ENCODE measurements at places on chromosomes 13 and 19. TPM values are rescaled to one million over a fixed set of nuclear protein-coding genes. Genes with fewer than 3 reads are reported as not detected.

The BSG gene
- total RNA-seq: 246 TPM

- H3K4me1 ChIP-seq: no peaks in the 10 kb centered on the region
- no peak overlapping the region for H3K27ac ChIP-seq
- no peak overlapping the region for H3K4me3 ChIP-seq
- H3K27me3 ChIP-seq: no peaks in the 10 kb centered on the region
These were observed 31.6 kb upstream of the POP4 start for GRCh38 chr19:29574510-29574909.

DNA sequence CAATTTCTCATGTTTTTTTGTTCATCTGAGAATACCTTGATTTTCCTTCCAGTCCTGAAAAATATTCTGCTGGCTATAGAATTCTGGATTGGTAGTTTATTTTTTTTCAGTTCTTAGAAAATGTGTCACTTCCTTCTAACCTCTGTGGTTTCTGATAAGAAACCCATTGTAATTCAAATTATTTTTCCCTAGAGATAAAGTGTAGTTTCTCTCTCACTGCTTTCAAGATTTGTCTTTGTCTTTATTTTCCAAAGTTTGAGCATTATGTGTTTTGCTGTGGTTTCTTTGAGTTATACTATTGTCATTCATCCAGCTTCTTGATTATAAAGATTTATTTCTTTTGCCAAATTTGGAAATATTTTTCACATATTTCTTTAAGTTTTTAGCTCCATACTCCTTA is 324.0 kb upstream of the SPRY2 start:
- H3K36me3 ChIP-seq: no peaks in the 10 kb centered on the region
- H3K4me1 ChIP-seq: no peaks in the 10 kb centered on the region
- H3K27ac ChIP-seq: no peak overlapping the region

- no peak overlapping the region for H3K27ac ChIP-seq
- no peaks in the 10 kb centered on the region for H3K4me1 ChIP-seq
- no peaks in the 10 kb centered on the region for H3K27me3 ChIP-seq
- H3K36me3 ChIP-seq: no peaks in the 10 kb centered on the region
These were observed 271.3 kb downstream of the PCDH20 start for GRCh38 chr13:61144301-61144700.

DNA sequence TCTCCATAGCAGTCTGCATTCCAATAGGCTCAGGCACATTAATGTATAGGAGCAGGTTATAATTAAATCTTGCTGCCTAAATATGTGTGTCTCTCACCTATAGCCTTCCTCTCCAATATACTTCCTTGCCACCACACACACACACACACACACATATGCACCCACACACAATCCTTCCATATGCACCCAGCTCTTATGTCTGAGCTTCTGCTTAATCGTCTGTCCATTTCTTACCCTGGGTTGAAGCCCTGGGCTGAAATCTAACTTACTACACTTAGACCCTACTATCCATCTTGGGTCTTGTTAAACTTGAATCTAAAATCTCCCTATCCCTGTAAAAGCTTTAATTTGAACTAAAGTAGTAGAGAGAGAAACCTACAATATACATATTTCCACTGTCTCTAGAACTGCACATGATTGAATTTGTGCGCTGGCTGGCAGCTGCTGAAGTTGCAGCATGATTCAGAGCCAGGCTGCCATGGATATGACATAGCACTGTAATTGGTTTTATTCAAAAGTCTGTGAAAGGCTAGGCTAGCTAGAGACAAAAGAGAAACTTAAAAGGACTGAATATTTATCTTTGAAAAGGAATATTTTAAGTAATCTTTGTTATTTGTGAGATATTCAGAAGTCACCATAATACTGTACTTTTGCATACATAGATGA is 25.7 kb upstream of the FREM2 start:
- peak; percentile 38 for DNase-seq
- H3K4me1 ChIP-seq: no peaks in the 10 kb centered on the region
- H3K27me3 ChIP-seq: no peaks in the 10 kb centered on the region
- H3K4me3 ChIP-seq: no peak overlapping the region
- no peak overlapping the region for H3K27ac ChIP-seq
- H3K36me3 ChIP-seq: no peaks in the 10 kb centered on the region

DNA sequence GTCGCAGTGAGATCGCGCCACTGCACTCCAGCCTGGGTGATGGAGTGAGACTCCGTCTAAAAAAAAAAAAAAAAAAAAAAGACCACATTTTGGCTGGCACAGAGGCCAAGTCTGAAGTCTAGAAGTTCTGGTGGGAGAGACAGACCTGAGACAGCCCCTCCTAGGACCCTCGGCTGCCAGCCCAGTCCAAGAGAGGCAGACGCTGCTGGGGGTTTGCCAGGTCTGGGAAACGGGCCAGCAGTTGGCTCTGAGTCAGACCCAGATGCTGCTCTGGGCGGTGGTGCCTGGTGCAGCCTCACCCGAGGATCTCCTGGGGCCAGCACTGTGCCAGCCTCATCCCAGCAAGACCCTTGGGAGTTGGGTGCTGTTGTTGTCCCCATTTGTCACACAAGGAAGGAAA is 5.8 kb downstream of the FCHO1 start:
- no peaks in the 10 kb centered on the region for H3K4me1 ChIP-seq
- no peak overlapping the region for H3K4me3 ChIP-seq
- H3K27ac ChIP-seq: no peak overlapping the region
- H3K36me3 ChIP-seq: no peaks in the 10 kb centered on the region
- H3K27me3 ChIP-seq: no peaks in the 10 kb centered on the region

The ZNF577 gene
- 8.9 TPM for total RNA-seq

DNA sequence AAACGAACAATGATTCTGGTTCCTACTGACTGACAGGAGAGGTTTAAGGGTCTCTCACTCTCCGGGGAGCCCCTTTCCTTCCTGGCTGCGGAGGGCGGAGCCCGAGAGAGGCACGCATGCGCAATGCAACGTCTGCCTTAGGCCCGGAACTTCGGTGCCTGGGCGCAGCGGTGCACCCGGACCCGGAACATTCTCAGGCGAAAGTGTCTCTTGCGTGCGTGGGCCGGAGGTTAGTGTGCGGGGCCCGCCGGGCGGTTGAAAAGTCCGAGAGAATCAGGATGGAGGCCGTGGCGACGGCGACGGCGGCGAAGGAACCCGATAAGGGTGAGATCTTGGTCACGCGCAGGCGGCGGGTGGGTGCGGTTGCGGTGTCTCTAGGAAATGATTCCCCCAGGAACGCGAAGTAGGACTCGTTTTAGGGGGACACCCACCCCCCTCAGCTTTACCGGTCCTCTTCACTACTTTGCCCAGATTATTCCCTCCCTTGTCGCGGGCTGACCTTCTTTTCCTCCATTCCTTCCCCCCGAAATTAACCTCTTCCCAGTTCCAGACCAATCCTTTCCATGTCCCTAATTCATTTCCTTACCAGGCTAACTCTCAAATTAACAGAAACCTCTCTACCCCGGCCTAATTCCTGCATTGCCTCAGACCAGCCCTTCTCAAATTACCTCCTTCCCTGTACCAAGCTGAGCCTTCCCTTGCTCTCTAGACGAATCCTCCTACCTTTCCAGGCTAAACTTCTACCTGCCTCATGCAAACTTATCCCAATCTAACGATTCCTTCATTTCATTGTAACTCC is at the start of gene CCDC97:
CCDC97 (plus strand) TSS at position 140 of the 799 bp plus-strand sequence; CDS start at position 279, 139 bp downstream.
- peak within 1 kb of the TSS; percentile 95 for H3K27ac ChIP-seq
- no peaks in the 10 kb centered on the region for H3K27me3 ChIP-seq
- H3K36me3 ChIP-seq: peaks cover 12% of the 10 kb centered on the region
- peaks cover 8% of the 10 kb centered on the region for H3K4me1 ChIP-seq
- H3K4me3 ChIP-seq: peak within 1 kb of the TSS; percentile 92

DNA sequence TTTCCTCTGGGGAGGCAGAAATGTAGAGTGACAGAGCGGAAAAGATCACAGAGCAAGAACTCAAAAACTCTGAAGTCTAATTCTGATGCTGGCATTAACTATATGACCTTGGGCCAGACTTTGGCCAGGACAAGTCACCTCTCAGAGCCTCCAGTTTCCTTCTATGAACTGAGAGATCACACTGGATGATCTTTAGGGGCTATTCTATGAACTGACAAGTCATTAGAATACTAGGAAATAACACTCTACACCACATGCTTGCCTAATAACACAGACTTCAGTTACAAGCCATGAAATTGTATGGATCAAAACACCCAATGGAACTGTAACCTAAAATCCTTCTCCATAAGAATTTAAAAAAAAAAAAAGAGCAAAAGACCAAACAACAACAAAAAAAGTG is 16.9 kb downstream of the SLC25A30 start:
- no peak for DNase-seq
- H3K27ac ChIP-seq: no peak overlapping the region
- peaks cover 6% of the 10 kb centered on the region for H3K36me3 ChIP-seq
- H3K27me3 ChIP-seq: no peaks in the 10 kb centered on the region

DNA sequence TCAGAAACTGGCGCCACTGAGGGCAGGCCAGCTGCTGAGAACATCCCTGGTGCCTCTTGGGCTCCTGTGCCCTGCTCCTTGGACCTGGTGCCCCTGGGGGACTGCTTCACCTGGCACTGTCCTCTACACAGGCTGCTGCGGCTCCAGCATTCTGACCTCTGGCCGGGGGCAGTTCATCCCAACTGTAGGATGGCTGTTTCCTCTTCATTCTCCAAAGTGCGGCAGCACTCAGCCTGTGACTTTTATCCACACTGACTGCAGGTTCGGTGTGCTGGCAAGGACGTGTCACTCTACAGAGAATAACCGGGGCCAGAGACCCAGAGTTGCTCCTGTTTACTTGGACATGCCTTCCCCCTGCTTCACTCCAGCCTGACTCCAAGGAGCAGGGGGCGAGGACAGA is 7.6 kb upstream of the ANKRD10 start:
- no peak for DNase-seq
- no peak overlapping the region for H3K4me3 ChIP-seq
- no peaks in the 10 kb centered on the region for H3K4me1 ChIP-seq
- no peak overlapping the region for H3K27ac ChIP-seq
- peaks cover 7% of the 10 kb centered on the region for H3K27me3 ChIP-seq

GRCh38 chr13:21901811-21902708 is 231.2 kb downstream of the FGF9 start:
- no peaks in the 10 kb centered on the region for H3K4me1 ChIP-seq
- no peak overlapping the region for H3K27ac ChIP-seq
- peak; percentile 2 for DNase-seq
- H3K36me3 ChIP-seq: no peaks in the 10 kb centered on the region
- no peak overlapping the region for H3K4me3 ChIP-seq
- no peaks in the 10 kb centered on the region for H3K27me3 ChIP-seq

GRCh38 chr13:94020426-94020825 is 459.1 kb downstream of the DCT start:
- H3K4me3 ChIP-seq: no peak overlapping the region
- H3K27ac ChIP-seq: no peak overlapping the region
- H3K27me3 ChIP-seq: no peaks in the 10 kb centered on the region
- H3K4me1 ChIP-seq: no peaks in the 10 kb centered on the region
- no peak for DNase-seq

- H3K27ac ChIP-seq: no peak overlapping the region
- no peaks in the 10 kb centered on the region for H3K27me3 ChIP-seq
- peaks cover 3% of the 10 kb centered on the region for H3K4me1 ChIP-seq
- peaks cover 10% of the 10 kb centered on the region for H3K36me3 ChIP-seq
These were observed 23.7 kb downstream of the RCN3 start for GRCh38 chr19:49551531-49551930.

All from fibroblast of lung (primary cell).